ENCODE measurements at places on chromosomes 1 and 21.

GRCh38 chr1:168159979-168160378 lies 18.8 kb upstream of the TIPRL start:
- DNase-seq: no peak

DNA sequence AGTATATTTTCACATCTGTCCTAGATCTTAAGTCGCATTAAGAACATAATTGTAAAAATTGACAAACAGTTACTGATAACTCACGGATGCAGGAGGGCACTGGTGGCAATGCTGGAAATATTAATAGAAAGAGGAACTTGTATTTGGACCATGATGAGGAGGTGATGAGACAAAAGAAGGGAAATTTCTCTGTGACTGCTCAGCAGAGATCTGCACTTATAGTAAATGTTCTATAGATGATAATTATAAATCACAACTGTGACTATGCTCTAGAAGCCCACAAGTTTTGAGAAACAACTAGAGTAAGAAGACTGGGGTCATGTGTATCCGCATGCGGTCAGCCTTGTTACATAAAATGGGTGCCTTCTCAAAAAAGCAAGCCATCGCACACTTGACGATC lies 8.7 kb upstream of the DUSP12 start:
- DNase-seq: no peak

DNA sequence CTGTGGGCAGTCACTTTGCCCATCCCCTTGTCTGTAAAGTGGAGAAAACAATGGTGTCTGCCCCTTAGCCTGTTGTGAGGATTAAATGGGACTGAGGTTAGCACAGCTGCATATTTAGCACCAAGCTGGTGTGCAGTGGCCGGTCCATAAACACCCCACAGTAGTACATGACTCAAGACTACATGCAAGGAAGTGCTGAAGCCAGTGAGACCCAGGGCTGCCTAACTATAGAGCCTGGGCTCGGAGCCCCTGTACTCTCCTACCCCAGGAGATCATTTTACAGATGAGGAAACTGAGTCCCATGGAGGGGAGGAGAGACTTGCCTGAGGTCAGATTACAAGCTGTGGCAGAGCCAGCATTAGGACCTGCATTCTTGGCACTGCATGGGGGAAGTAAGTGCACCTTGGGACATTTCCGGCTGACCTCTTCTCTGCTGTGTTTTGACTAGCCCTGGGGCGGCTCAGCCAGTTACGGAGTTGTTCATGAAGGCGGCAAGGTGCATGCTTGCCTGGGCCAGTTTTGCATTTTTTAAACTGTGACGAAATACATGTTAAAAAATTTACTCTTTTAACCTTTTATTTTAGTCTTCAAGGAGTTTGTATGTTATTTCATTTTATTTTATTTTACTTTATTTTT lies 3.2 kb downstream of the SERINC2 start:
- DNase-seq: no peak

DNA sequence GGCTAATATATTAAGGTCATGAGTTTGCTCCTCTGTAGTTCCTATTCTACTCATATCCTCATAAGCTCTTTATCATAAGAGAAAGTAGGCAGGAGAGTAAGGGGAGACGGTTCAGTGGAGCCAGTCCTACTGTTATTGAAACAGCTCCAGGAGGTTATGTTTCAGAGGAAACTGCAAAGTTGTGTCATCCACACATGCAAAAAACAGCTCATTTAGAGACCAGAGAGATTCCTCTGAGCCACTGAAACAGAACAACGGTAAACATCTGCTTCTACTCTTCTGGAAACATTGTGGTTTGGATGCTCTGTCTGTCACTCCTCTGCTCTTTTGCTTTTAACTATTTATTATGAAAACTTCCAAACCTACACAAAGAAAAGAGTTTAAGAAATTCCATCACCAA lies 66.3 kb upstream of the PPP2R5A start:
- DNase-seq: no peak

GRCh38 chr1:62224182-62224581 lies 29.5 kb downstream of the L1TD1 start:
- no peak for DNase-seq

- DNase-seq: no peak
Measured at GRCh38 chr1:7315946-7316345, 455.1 kb upstream of the VAMP3 start.

- DNase-seq: no peak
Measured at GRCh38 chr21:42039470-42039901, 29.3 kb upstream of the ZBTB21 start.

GRCh38 chr1:182622901-182623528 lies 18.8 kb upstream of the RGS16 start:
- no peak for DNase-seq
